ENCODE measurements at places on chromosomes 6 and 20.

GRCh38 chr20:61371501-61372136, 119.6 kb downstream of the CDH4 start:
- DNase-seq: no peak

- DNase-seq: no peak
Measured at GRCh38 chr6:145758113-145758512, 22.8 kb upstream of the EPM2A start.

DNA sequence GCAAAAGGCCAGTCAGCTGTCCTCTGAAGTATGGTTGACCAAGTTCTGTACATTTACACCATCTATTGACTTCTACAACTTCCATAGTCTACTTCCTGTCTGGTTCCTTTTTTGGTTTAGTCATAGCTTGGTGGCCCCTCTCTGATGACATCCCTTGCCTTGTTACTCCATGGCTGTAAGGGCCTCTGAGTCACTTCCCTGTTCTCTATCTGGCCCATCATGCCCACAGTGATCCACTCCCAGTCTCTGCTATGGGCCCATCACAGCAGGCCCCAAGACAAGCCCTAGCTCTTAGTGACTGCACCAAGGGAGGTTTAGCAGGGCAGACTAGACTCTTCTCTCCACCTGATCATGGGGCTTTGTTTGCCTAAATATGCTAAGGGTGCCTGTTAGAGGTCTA, 441.6 kb downstream of the HACE1 start:
- no peak for DNase-seq

DNA sequence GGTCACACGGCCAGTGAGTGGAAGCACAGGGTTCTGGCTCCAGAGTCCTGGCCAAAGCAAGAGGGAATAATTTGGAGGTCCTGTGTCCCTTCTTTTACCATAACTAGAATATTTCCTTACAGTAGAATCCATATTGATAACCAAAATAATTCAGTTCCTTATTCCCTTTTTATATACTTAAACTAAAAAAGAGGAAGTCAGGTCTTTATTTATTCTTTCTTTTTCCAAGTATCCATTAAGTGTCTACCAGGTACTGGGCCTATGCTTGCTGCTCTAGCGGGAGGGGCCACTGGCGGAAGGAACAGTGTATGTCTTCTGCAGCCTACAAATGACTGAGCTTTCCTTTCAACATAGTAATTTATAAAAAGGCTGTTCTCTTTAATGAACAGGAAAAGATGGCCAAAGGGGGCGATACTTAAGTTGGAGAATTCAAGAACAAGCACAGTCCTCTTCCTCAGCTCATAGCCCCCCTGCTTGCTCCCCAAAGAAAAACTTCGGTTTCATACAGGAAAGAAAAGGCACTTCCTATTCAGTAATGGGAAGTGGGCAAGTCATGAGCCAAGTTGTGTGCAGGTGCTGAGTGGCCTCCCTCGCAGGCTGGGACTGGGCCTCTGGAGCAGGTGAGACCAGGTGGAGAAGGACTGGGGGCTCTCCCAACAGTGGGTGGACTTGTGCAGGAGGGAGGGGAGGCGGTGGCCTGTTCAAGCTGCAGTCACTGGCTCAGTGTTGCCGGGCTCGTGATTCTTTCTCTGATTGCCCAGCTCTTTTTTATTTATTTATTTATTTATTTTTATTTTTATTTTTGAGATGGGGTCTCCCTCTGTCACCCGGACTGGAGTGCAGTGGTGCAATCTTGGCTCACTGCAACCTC, 110.9 kb downstream of the ARMC2 start:
- DNase-seq: no peak

GRCh38 chr20:45041464-45042337, 59.2 kb downstream of the KCNS1 start:
- DNase-seq: no peak

DNA sequence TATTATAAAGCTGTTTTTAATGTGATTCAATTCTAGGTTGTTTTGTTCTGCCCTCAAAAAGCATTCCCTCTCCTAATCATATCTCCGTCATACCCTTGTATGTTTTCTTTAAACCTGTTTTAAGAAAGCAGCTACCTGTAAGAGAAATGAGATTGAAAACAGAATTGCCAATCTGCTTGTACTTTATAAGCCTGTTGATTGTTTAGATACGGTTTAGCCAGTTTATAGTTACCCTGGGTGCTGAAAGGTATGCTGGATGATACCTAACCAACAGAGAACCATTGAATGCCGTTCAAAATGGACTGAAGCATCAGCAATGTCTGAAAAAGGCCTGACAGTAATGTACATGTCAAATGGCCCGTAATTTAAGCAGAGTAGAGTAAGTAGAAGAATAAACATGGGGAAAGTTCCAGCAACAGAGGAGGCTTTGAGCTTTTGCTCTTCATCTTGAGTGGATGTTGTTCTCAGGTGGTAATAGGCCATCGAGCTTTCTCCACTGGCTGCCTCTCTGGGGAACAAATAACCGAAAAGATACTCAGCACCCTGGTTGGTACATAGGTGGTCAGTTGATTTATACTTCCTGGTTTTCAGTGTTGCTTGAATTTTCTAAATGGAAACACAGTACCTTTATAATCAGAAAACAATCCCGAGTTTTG, 27.5 kb downstream of the PTPN1 start:
- DNase-seq: no peak

GRCh38 chr6:528989-529388, 127.9 kb downstream of the HUS1B start:
- no peak for DNase-seq

GRCh38 chr20:36262440-36262839, 26.2 kb downstream of the AAR2 start:
- no peak for DNase-seq

- peak; percentile 72 for DNase-seq
Measured at GRCh38 chr20:46894579-46894958, at the start of gene EYA2. EYA2 (plus strand) TSS chr20:46894843; CDS start chr20:46990011, 95,168 bp downstream.

GRCh38 chr20:62908971-62909791, 17.1 kb downstream of the DIDO1 start:
- DNase-seq: no peak

- DNase-seq: no peak
Measured at GRCh38 chr6:56024931-56025330, 149.5 kb upstream of the BMP5 start.

- DNase-seq: no peak
Measured at GRCh38 chr6:126923807-126924206, 194.7 kb upstream of the RSPO3 start.

DNA sequence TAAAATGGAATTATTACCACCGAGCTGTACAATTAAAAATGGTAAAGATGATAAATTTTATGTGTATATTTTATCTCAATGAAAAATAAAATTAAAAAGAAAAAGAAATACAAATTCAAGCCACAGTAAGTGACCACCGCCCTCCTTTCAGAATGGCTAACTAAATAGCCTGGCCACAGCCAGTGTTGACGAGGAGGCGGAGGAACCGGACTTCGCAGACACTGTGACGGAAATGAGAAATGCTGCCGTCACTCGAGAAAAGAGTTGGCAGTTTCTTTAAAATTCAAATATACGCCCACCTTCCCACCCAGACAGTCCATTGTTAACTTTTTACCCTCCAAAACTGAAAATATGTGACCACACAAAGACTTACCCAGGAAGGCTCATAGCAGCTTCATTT, 50.0 kb downstream of the FOXF2 start:
- DNase-seq: no peak

GRCh38 chr6:37057128-37057471, 51.6 kb downstream of the FGD2 start:
- no peak for DNase-seq

DNA sequence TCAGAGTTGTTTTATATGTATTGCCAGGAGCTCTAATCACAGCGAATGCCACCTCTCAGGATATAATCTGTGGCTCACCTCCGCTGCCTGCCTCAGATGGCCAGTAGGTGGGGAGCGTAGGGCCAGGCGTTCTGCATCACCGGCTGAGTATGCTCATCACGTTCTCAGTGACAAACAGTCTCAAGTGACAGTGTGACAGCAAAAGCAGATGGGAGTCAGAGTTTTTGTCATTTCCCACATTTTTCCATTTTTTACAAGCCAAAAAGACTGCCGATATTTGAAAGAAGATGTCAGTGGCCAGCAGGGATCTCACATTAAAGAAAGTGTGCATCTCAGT, 208.7 kb downstream of the ALDH8A1 start:
- DNase-seq: peak; percentile 43

GRCh38 chr6:3308106-3308505, 49.4 kb downstream of the PSMG4 start:
- no peak for DNase-seq

- DNase-seq: no peak
Measured at GRCh38 chr6:133814797-133815196, 74.1 kb upstream of the TCF21 start.

DNA sequence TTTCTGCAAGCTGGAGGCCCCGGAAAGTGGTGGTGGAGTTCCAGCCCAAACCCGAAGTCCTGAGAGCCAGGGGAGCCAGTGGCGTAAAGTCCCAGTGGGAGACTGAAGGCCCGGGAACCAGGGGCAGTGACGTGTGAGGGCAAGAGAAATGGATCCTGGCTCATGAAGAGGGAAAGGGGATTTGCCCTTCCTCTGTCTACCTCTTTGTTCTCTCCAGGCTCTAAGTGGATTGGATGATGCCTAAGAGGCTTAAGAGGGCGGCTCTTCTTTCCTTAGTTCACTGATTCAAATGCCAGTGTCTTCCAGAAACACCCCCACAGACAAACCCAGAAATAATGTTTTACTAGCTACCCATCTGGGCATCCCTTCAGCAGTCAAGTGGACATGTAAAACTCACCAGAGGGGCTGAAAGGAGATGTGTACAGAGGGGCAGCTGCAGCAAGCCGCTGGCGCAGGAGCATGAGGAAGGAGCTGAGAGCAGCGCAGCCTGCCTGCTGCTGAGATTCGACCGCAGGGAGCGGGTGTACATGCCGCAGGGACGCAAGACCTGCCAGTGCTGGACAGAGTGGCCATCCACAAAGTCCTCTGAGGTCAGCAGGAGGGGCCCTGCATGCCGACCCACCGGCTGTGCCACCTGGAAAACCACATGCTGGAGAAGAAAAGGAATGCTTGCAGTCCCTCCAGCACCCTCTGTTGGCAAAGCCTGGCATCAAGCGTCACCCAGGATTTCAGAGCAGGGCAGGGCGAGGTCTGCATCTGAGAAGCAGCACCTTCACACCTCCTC, 29.5 kb downstream of the CDYL start:
- peak; percentile 68 for DNase-seq

DNA sequence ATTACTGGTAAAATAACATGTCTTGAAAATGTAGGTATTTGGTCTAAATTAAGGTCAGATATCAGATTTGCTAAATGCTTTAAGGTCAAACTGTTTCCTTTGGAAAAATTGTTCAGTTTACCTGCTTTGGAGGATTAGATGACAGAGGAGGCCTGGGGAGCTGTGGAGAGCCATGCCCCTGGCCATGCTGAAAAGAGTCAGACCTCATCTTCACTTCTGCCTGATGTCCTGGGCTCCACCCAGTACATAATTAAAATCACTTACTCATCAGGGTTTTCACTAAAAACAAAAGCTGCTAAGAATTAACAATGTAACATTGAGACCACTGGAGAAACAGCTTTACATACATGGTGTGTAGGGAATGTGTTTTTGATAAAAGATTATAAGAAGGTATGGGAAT, 60.8 kb upstream of the UNC93A start:
- no peak for DNase-seq

GRCh38 chr6:169841251-169841650, 89.8 kb downstream of the ERMARD start:
- DNase-seq: no peak

DNA sequence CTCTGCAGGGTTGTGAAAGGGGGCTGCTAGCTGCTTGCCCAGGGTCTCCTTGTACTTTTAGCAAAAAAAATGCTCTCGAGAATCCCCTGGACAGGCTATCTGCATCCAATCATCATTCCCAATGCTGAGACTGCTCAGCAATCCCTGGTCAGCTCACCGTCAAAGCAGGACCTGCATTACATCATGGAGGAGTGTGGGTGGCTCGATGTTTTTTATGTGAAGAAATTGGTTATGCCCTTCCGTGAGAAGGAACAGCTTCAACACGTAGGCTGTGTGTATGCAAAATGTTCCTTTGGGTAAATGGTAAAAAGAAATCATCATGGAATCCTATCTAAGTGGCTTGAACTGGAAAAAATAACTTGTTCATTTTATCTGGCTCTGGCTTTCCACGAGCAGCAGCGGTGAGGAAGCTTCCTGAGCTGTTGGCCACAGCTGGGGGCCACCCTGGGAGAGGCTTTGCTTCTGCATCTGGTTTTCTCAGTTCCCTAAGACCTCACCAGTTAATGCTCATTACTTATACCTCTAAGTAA, 111.4 kb downstream of the FYN start:
- DNase-seq: no peak

GRCh38 chr6:104402572-104402971, 457.1 kb downstream of the HACE1 start:
- no peak for DNase-seq

GRCh38 chr20:37552415-37552814, 24.7 kb upstream of the BLCAP start:
- DNase-seq: no peak

DNA sequence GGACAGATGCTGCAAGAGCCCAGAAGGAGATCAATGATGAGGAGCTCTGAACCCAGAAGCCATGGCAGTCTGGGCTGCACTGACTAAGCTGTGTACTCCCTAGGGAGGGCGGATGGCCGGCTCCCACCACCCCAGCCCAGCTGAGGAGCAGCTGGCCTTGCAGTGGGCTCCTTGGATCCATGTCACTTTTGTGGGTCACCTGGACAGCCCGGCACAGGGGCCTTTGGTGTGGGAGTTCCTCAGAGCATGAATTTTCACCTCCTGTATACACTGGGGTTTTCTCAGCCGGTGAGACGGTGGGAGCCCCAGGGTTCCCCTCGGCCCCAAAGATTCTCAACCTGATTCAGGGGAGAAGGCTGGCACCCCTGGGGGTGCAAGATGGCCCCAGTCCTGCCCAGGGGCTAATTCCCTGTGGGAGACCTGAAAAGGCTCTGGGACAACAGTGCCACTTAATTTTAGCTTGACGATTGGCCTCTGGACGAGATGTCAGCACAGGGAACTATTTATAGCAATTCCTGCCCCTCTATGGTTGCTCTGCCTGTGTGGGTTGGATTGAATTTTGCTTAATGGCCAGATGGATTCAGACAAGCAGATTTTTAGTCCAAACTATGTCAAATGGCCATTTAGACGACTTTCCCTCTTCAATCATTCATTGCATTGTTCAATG, 121.6 kb upstream of the PMEPA1 start:
- DNase-seq: no peak

- peak; percentile 86 for DNase-seq
Measured at GRCh38 chr20:64261138-64261537, 5.6 kb downstream of the PCMTD2 start.

DNA sequence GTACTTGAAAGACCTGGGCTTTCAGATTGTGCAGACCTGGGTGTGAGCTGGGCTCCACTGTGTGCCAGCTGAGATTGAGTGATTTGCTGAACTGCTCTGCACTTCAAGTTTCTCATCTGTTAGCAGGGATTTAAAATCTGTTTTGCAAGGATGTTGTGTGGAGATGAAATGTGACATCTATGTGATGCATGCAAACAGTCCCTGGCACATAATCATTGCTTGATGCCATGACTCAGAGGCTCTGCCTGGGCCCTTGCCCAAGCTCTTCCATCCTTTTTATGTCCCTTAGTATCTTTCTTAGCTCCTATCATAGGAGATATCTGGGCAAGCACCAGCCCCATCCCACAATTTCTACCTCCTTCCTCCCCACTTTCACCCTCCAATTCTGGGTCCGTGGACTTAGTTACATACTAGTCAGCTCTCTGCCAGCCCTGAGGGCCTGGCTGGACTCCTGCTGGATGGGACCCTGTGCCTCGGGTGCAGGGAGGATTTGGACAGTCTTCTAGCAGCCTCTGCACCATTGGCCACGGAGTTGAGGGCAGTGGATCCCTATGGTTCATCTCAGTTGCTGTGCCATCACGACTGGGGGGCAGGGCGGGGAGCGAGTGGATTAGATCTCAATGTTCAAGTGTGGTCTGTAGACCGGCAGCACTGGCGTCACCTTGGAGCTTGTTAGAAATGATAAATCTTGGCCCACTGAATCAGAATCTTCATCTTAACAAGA, 103.6 kb downstream of the MAP3K7 start:
- DNase-seq: no peak

Measured in SK-N-SH (cell line).